ENCODE measurements at places on chromosomes 2 and 18. TPM values are rescaled to one million over a fixed set of nuclear protein-coding genes. Genes with fewer than 3 reads are reported as not detected.

Gene REG1B
- not detected for total RNA-seq

Gene AQP12B
- total RNA-seq = not detected

Gene LRRTM4
- not detected for total RNA-seq

Gene CCDC93
- 8.8 TPM for total RNA-seq

Gene CNGA3
- total RNA-seq = not detected

Gene GORASP2
- total RNA-seq = 10.8 TPM

Gene C2orf80
- not detected for total RNA-seq

Gene HRH4
- total RNA-seq = not detected

Gene FN1
- total RNA-seq = 44.3 TPM
